ENCODE measurements at places on chromosomes 6 and 20.
A peak's percentile ranks its signal among the peaks of the same experiment; 100 is the strongest.

GRCh38 chr20:33475381-33476152 is 14.3 kb upstream of the CBFA2T2 start:
- DNase-seq, result no peak

DNA sequence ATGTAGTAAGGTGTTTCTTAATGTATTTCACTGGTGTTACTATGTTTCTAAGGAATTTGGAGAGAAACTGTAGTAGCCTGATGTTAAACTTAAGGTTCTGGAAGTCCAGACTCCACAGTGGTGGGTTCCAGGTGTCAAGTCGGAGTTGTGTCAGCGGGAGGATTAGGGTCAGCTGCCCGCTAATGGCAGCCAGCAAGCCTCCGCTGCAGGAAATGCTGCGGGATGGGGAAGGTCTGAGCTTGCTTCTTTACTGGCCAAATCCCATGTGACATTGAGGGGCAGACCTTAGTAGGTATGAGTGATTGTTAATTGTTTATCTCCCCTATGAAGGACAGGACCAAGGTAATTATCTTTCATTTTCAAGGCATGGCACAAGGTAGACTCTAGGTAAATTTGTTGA is 3.7 kb upstream of the ARID1B start:
- no peak for DNase-seq

- no peak for DNase-seq
Measured at GRCh38 chr20:21063276-21063675, 42.9 kb downstream of the LINC00237 start.

DNA sequence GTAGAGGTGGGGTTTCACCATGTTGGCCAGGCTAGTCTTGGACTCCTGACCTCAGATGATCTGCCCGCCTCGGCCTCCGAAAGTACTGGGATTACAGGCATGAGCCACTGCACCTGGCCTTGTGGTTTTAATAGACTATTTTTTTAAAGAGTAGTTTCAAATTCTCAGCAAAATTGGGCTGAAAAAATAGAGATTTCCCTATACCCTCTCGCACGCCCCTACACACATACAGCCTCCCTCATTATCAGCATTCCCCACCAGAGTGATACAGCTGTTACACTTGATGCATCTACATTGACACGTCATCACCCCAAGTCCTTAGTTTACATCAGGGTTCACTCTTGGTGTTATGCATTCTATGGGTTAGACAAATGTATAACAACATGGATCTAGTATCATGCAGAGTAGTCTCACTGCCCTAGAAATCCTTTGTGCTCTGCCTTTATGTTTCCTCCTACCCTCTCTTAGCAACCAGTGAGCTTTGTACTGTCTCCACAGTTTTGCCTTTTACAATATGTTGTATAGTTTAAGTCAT is 103.6 kb downstream of the CDYL start:
- no peak for DNase-seq

DNA sequence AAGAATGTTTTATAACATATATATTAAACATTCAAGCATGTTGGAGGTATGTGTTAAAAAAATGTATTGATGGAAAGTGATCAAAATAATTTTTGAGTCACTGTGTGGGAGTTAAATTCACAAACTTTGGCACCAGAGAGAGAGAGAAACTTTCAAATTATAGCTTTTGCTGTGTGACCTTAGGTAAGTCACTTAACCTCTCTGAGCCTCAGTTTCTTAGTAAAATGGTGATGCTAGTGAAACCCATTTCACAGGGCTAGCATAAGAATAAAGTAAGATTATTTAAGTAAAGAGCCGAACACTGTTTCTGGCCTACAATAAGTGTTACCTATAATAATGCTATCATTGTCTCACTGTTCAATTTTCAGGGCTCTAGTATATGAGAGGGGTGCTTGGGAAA is 4.1 kb upstream of the PROCR start:
- DNase-seq, result no peak

- DNase-seq, result no peak
Measured at GRCh38 chr6:127147534-127147933, 29.1 kb downstream of the RSPO3 start.

GRCh38 chr6:105949869-105950268 is 136.3 kb upstream of the PRDM1 start:
- no peak for DNase-seq

DNA sequence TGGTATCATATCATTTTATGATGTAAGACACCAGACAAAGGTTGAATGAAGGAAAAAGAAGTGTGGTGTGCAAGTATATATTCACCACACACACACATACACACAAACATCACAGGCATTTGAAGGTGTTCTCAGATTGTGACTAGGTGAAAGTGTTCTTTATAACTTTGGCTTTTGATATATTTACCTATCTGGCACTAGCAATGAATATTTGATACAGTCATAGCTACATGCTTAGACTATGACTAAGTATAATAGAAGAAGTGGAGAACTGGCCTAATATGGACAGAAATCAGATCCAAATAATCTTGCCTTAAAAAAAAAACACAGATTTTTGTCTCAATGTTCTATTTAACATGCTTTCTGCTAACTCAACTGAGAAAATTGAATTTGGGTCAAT is 809.9 kb downstream of the KIF16B start:
- no peak for DNase-seq

DNA sequence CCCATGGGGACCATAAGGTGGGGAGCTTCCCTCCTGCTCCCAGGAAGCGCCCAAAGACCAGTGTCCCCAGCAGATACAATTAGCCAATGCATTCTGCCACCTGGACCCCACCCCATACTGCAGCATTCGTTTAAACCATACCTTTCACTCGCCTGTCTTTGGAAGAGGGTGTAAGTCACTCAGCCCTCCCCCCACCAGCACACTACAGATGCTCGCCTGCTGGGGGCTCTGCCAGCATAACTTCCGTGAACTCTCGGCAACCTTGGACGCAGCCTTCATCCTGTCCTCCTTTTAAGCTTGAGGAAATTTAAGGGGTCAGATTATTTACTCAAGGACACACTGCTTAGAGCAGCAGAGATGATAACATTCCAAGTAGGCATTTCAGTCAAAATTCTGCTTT is 94.4 kb upstream of the NAA20 start:
- no peak for DNase-seq

GRCh38 chr6:53418288-53418687 is 69.5 kb upstream of the ELOVL5 start:
- DNase-seq, result no peak

- no peak for DNase-seq
Measured at GRCh38 chr6:112113918-112114317, 26.5 kb downstream of the FAM229B start.

DNA sequence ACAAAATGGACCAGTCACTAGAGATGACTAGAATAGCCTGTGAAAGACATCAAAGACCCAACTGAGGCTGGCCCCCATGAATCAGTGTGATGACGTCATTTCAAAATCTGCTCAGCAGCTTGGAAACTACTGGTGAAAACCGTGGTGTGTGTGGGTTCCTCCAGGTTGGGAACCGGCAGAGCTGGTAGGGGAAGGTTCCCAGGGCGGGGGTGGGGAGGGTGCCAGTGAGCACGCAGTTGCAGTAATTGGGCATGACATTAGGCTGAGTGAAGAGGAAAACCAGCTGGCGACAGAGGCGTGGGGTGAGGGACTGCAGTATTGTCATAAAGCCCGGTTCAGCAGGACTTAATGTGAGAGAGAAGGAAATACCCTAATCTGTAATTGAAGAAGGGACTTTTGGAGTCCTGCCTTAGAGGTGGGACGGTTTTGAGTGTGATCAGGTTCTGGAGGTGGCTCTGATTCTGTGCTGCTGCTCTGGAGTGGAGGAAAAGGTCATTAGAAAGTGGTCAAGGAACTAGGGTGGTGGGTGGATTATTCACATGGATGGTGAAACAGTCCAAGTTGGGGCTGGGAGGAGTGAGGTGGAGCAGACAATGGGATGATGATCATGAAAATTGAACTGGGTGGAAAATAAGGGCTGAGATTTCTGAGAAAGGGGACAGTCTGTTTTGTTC is 52.0 kb upstream of the MTHFD1L start:
- DNase-seq, result peak; percentile 3

- DNase-seq, result no peak
Measured at GRCh38 chr20:44861531-44862006, 23.9 kb upstream of the YWHAB start.

- DNase-seq, result no peak
Measured at GRCh38 chr20:48892891-48893290, 28.6 kb upstream of the ARFGEF2 start.

GRCh38 chr6:74568861-74569260 is 637.0 kb downstream of the COL12A1 start:
- no peak for DNase-seq

GRCh38 chr20:4846821-4847220 is 125.1 kb downstream of the PRND start:
- no peak for DNase-seq

DNA sequence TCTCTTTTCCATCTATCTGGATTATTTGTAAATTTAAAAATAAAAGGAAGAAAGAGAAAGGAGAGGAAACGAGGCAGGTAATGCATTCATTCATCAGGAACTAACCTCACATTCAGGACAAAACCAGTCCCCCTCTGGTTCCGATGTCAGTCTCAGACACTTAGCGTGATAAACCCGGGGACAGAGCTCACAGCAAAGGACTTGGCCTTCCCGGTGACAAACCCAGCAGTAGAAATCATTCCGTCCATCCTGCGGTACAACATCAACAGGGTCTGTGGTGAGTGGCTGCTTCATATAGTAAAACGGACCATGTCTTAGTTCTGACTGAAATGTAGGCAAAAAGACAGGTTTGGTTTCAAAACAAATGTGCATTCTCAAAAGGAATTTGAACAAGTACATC is 57.9 kb downstream of the ZMYND8 start:
- DNase-seq, result no peak
